ENCODE measurements at places on chromosomes 6 and 20. TPM values are rescaled to one million over a fixed set of nuclear protein-coding genes. Genes with fewer than 3 reads are reported as not detected.

- DNase-seq: no peak
These were observed 107.5 kb downstream of the TMEM170B start for GRCh38 chr6:11645016-11645415.

GRCh38 chr20:13009682-13010406 is 1.1 kb downstream of the SPTLC3 start:
- peak; percentile 64 for DNase-seq

DNA sequence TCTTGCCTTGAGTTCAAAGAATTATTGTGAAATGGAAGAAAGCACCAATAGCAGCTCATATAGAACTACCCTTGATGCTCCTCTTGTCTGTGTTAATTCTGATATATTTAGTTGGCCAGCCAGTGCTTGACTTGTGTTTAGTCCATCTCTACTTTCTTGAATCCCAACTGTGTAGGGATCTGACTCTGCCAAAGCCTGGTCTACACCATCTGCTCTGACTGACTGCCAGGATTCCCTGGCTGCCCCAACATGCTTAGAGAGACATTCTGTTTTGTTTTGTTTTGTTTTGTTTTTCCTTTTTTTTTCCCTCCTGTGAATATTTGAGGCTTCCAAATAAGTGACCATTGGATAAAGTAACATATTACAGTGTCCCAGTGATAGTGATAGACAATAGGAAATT is 953.7 kb upstream of the MANEA start:
- no peak for DNase-seq

GRCh38 chr6:124056407-124057334 is 253.0 kb downstream of the NKAIN2 start:
- DNase-seq: no peak

DNA sequence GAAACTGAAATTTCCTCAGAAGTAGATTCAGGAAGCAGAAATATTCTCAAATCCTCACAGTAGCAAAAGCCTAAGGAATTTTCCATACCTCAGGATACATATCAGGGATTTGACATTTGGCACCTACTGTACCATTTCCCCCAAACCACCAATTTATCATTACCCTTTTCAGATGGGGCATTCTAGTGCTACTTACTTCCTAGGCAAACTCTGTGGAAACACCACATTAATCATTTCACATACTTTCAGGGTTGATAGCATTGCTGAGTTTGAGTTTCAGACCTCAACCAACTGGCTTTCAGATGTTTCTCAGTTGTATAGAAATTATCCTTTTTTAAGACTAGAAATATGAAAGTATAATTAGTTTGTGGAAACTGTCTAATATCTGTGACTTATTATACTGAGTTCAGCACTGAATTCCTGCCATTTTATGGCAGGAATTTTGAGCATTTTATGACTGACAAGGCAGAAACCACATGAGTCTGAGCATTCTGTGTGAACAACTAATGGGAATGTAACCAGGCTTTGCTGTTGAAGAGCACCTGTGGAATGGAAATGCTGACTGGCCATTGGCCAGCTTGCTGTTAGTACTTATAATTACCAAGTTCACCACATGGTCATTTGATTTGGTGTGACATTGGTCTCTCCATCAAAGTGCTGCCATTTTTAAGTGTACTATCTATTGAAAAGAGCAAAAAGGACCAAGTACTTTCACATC is 35.1 kb upstream of the IRAK1BP1 start:
- DNase-seq: no peak

GRCh38 chr6:81831274-81831673 is 78.8 kb upstream of the TENT5A start:
- no peak for DNase-seq

The TM9SF4 gene
- 33.9 TPM for total RNA-seq

DNA sequence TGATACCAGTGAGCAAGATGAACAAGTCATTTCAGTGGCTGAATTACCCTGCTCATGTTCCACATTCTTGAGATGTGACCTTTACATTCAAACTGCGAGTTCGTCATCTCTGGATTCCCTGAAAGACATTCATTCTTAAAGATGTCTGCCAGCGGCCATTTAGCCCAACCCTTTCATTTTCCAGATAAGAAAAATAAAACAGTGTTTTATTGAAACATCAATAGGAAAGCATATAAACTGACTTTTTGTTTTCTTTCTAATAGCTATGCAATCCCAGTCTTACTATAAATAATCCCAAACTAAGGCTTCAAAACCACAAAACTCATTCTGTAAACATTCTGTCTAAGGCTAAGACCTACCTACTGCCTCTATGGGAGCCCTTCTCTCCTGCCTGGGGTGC is 134.0 kb downstream of the SAMD5 start:
- peak; percentile 97 for DNase-seq

DNA sequence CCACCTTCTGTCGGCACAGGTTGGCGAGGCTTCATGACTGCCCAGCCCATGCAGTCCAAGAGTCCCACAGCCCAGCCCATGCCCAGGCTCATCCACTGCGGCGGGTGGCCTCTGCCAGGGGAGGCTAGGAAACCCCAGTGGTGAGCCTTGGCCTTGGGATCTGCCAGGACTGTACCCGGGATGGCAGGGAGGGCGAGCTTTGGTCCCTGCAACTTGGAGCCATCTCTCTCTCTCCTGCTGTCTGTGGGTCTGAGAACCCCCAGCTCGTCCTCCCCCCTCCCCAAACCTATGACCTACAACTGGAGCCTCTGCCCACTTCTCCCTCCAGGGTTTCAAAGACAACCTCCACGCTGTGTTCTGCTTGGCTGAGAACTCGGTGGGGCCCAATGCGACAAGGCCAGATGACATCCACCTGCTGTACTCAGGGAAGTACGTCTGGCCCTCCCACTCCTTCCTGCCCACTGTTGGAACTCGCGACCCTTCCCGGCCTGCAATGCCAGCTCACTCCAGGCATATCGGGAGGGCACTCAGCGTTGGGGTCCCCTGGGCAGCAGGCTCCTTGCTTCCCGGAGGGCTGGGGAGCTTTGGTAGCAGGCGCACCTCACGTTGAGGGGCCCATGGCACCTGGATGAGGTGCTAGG is 19.7 kb downstream of the NPEPL1 start:
- DNase-seq: no peak

- DNase-seq: no peak
These were observed 41.7 kb downstream of the PLAGL1 start for GRCh38 chr6:143966312-143966711.

GRCh38 chr20:45629496-45630100 is at the start of gene WFDC10A:
Gene WFDC10A, plus strand, starts transcription at chr20:45629739. Its CDS starts 75 bp downstream, at chr20:45629814.
- peak; percentile 93 for DNase-seq

- DNase-seq: no peak
These were observed 25.3 kb upstream of the SIM1 start for GRCh38 chr6:100490065-100490464.

The HCRTR2 gene
- total RNA-seq: not detected

The MYLK2 gene
- total RNA-seq: not detected

The DZANK1 gene
- total RNA-seq: 2.7 TPM

GRCh38 chr20:41425180-41425884 is 58.7 kb upstream of the EMILIN3 start:
- DNase-seq: peak; percentile 54

The DEF6 gene
- 0.71 TPM for total RNA-seq

The TUBB1 gene
- not detected for total RNA-seq

- DNase-seq: no peak
These were observed 160.4 kb upstream of the TAB2 start for GRCh38 chr6:149157126-149157525.

DNA sequence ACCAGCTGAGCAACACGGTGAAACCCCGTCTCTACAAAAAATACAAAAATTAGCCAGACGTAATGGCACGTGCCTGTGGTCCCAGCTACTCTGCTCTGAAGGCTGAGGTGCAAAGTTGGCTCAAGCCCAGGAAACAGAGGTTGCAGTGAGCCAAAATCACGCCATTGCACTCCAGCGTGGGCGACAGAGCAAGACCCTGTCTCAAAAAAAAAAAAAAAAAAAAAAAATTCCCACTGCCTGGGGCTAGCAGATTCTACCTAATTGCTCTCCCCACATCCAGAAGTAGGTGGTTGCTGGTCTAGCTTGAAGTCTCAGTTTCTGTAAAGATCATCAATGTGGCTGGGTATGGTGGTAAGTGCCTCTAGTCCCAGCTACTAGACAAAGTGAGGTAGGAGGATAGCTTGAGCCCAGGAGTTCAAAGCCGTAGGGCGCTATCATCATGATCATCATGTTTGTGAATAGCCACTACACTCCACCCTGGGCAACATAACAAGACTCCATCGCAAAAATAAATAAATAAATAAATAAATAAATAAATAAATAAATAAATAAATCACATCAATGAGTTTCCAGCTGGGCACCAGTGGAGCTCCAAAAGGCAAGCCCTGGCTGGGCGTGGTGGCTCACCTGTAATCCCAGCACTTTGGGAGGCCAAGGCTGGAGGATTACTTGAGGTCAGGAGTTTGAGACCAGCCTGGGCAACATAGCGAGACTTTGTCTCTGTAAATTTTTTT is 6.3 kb upstream of the AP5S1 start:
- DNase-seq: no peak

- no peak for DNase-seq
These were observed 103.3 kb downstream of the NFATC2 start for GRCh38 chr20:51439160-51439689.

DNA sequence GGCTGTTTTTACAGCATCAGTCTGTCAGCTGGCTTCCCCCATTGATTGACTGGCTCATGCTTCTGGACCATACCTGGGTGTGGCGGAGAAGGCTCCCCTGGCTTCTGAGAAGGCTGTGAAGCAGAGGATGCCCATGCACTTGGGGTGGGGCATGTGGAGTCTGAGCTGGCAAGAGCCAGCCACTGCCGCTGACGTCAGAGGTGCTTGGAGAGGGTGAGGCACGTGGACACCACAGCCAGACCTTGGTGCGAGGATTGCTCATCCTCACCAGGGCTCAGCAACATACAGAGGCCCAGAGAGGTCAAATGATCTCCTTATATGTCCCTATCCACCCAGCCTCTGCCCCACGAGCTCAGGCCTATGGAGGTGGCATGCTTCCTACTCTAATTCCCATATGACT is 211.2 kb upstream of the PMEPA1 start:
- no peak for DNase-seq

The PLA2G7 gene
- total RNA-seq: 0.53 TPM

The LY6G6D gene
- not detected for total RNA-seq

- DNase-seq: no peak
These were observed 364 bp downstream of the FRS3 start for GRCh38 chr6:41779336-41779735.

The ULBP1 gene
- total RNA-seq: not detected

DNA sequence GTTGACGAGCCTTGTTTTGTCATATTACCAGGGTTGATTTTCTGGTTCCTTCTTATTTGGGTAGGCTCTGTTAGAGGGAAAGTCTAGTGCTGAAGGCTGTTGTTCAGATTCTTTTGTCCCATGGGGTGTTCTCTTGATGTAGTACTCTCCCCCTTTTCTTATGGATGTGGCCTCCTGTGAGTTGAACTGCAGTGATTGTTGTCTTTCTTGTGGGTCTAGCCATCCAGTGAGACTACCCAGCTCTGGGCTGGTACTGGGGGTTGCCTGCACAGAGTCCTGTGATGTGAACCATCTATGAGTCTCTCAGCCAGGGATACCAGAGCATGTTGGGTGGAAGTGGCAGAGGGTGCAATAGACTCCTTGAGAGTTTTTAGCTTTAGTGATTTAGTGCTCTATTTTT is 680.6 kb downstream of the RFPL4B start:
- DNase-seq: no peak

The GPR6 gene
- not detected for total RNA-seq

- DNase-seq: no peak
These were observed 470.8 kb upstream of the MAP3K7 start for GRCh38 chr6:91057689-91058088.

GRCh38 chr20:24379484-24379927 is 89.9 kb upstream of the SYNDIG1 start:
- no peak for DNase-seq

The RNF217 gene
- total RNA-seq: 13.0 TPM

The PNPLA1 gene
- total RNA-seq: not detected

DNA sequence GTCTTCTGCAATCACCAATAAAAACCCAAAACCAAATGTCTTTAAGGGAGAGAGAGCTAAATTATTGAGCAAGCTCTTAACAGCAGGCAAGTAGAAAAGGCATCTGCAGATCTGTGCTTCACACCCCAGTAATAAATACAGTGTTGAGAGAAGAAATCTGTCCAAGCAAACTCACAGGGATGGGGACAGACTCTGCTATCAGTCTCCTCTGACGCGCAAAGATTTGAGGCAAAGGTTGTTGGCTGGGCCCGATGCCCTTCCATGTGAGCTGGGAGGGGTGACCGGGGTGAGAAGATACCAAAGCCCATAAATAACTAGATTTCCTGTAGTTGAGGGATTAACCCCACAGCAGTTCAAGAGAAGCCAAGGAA is 315.2 kb upstream of the SOX4 start:
- DNase-seq: no peak

The HDGFL1 gene
- not detected for total RNA-seq

The PDE10A gene
- total RNA-seq: 161 TPM

The FAXC gene
- total RNA-seq: 27.7 TPM

The SLC16A10 gene
- 5.9 TPM for total RNA-seq

The SMLR1 gene
- total RNA-seq: not detected

The RAET1G gene
- not detected for total RNA-seq

The VPS16 gene
- total RNA-seq: 39.7 TPM

- no peak for DNase-seq
These were observed 3.6 kb upstream of the CSTL1 start for GRCh38 chr20:23435626-23436539.

DNA sequence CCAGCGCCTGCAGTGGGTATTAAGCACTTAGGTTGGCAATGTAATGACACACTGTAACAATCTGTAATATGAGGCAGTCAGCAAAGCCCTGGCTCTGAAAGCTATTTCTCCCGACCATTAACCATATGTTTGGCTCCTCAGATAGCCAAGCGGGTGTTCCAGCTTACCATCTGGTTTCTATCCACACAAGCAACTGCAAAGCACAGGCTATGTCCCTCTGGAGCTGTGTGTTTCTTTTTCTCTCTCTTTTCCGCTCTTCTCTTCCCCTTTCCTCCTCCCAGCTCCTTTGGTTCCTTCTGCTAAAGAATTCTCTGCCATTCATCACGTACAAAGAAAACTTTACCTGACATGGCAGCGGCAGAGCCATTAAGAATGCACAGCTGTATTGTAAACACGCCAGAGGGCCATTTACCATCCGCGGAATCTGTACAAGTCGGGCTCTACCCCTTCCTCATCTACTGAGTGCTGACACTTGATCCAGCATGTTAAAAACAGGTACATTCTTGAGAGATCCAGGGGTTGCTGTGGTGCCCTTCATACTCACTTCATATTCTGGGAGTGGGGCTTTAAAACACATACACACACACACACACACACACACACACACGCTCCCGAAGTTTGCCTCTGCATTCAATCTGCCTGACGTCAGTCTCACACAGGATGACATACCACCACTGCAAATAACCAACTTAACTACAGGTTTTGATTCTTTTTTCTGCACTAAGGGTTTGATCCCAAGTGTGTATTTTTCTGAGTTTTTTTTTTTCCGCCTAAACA is 77.2 kb downstream of the BACH2 start:
- no peak for DNase-seq

The CYP24A1 gene
- not detected for total RNA-seq

All from SK-MEL-5 (cell line).